Choroid plexus epithelial cell (primary cell): ENCODE measurements at places on chromosomes 4 and X.

- no peak for DNase-seq
Observed at GRCh38 chr4:10721616-10722015, 37.0 kb upstream of the CLNK start.

- no peak for DNase-seq
Observed at GRCh38 chr4:152117933-152118507, 357.2 kb upstream of the GATB start.

DNA sequence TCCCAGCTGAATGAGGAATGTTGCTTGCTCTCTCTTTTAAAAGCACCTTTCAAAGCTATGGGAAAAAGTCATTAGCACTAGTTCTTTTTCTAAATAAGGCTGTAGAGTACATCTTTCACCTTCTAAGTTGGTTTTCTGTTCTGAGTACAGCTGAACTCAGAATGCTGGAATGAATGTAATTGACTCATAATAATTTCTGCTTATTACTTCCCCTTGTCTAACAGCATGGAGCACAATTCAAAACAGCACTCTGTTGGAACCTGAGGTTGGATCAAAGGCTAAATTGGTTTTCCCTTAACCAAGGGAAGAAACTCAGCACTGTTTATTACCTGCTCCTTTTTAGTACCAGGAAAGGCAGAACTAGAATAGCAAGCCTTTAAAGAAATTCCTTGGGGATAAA is 33.5 kb upstream of the CYP2U1 start:
- DNase-seq = no peak

DNA sequence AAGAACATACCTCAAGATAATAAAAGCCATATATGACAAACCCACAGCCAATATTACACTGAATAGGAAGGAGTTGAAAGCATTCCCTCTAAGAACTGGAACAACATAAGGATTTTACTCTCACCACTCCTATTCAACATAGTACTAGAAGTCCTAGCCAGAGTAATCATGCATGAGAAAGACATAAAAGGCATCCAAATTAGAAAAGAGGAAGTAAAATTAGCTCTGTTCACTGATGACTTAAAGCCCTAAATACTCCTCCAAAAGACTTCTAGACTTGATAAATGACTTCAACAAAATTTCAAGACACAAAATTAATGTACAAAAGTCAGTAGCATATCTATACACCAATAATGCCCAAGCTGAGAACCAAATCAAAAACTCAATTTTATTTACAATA is 235.7 kb downstream of the NKX6-1 start:
- DNase-seq = no peak

DNA sequence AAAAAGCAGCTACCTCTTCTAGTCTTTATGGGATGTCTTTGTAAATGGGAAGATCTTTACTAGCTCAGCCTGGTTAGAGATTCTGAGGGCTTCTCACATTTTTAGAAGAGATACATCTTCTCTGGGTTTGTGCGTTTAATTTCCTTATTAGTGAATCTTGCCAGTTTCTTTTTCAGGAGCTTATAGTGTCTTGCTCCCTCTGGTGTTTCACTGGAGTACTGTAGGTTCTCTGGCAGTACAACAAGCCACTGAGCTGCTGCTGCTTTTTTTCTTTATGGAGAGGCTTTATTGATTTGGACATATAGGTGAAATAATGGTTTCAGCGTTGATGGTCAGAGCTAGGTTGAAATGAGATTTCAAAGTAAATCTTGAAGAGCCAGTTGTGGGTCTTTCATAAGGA is 82.9 kb downstream of the LAS1L start:
- peak; percentile 51 for DNase-seq

GRCh38 chr4:80259012-80259411 is 7.5 kb upstream of the FGF5 start:
- DNase-seq = no peak

DNA sequence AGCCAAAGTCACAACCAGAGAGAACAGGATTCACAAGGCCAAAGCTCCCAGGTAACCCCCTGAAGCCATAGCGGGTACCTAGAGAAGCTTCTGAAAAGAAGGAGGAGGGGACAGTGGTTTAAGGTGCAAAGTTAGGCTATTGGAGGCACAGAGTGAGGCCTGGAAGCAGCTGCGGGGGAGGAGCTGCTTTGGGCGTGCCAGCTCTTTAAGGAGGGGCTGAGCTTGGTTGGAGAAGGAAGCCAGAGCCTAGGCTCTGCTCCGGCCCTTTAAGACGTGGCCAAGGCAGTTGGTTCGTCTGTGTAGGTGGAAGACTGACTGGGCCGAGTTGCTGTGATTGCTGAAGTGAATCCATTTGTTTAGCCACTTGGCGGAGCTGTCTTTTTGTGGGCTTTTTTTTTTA is 1.5 kb downstream of the KLF8 start:
- DNase-seq = peak; percentile 3

GRCh38 chrX:2650865-2651264 is 40.2 kb upstream of the CD99 start:
- DNase-seq = peak; percentile 12

DNA sequence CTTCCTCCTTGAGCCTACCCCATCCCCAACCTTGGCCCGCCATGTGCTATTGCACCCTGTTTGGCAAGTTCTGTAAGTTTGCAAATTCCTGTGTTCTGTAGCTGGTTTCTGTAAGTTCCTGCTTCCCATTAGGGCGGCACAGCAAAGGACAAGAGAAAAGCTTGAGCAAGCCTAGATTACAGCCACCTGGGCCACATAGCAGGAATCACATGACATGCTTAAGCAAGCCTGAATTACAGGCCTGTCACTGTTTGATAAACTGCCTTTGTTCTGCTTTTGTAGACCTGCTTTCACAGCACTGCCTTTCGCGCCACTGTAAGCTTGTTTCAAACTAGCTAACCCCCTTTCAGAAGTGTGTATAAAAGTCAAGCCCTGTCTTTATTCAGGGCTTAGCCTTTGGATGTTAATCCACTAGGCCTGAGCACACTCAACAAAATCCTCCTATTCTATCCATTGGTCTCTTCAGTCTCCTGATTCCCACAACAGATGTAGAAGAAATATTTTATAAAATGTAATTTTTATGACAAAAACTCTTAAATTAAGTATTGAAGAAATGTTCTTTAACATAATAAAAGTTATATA is 906.8 kb upstream of the NDST4 start:
- no peak for DNase-seq

DNA sequence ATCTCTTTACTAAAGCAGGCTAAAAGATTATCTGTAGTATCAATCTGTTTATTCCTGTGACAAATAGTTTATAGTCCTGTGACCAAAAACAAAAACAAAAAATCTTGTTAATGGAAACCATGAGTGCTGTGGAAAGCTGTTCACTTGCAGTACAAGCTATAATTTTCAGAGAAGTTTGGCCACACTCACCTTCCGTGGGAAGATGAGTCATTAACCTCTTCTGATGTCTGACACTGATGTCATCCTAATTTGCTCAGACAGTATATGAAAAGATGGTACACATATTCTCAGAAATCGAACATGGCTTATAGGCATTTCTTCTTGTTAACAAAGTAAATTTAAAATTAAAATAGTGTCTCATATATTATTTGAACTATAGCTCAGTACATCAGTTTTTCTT is 19.9 kb upstream of the ENPP6 start:
- peak; percentile 11 for DNase-seq

DNA sequence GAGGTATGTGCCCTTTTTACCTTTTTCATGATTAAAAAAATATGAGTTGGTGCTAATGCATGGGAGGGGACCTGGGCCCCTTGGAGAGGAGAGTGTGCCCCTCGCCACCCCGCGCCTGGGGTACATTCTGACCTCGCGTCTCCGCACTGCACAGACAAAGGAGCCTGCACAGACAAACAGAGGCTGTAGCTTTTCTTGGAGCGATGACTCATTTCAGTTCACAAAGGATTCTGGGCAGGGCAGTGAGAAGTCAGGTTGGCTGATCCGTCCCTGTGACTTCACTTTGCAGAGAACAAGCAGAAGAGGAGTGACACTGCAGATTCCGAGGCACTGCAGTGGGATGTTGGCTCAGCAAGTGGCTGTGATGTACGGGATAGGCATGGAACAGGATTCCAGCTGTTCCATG is 82.9 kb downstream of the STOX2 start:
- DNase-seq = peak; percentile 84

DNA sequence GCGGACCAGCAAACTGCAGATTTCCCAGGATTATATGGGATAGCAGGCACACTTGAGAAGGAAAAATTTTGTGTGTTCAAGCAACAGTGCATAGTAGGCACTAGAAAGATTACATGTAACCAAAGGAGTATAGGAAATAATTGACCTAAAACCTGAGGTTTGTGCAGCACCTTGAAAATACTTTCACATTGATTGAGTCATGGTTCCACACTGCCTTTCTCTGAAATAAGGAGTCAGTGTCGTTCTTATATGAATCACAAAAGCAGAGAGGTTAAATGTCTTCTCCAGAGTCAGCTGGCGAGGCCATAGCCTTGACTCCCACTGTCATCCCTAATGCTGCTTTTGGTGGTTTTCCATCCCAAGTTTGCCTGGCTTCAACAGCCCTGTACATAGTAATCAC is 138.9 kb downstream of the SOWAHB start:
- no peak for DNase-seq

- no peak for DNase-seq
Observed at GRCh38 chr4:39544580-39545315, 17.5 kb upstream of the UGDH start.

DNA sequence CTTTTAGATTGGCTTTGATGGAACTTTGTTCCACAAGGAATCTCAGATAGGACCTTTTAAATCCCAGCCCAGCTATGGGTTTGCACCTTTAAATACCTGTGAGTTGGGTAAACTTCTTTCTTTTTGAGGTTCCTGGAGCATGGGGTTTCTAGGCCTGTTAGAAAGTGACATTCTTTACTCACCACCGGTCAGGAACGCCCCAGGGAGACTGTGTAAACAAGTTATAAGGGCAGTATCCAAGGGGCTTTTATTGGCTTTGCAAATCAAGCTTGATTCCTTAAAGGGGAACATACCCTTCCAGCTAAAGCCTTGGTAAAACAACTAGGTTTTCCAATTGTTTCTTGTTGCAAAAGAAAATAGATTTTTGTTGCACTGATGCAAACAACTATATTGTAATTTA is 93.4 kb downstream of the TENT5D start:
- no peak for DNase-seq

DNA sequence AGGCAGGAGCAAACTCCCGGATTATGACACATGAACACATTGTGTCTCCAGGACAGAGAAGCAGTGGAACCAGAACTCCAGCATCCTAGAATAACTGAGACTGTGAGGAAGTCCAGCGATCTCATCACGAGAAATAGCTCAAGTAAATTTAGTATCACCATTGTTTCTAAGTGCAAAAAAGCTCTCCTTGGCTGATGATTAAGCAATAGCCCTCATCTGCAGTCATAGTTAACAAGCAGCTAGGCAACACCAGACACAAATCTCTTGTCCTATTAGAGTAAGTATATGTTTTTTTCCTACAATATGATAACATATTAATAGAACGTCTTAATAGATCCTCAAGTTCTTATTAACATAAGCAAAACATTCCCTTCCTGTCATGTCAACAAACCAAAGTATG is 2.4 kb upstream of the CFAP299 start:
- peak; percentile 6 for DNase-seq

DNA sequence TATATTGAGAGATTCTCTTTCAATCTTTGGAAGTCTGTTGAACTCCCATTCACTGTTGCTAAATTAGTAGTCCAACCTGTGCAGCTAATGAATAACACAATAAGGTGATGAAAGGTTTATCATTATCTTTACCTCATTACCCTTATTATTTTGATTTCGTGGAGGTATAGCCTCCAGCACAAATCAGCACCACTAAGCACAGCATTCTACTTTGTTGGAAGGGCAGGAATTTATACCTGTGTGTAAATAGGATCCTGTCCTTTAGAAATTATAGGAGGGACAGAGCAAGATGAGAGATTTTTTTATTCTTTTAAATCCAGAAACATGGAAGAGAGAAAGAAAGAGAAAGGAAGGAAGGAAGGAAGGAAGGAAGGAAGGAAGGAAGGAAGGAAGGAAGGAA is 454.1 kb downstream of the PDGFC start:
- no peak for DNase-seq

GRCh38 chr4:163702736-163703135 is 208.2 kb downstream of the TMA16 start:
- DNase-seq = peak; percentile 23

DNA sequence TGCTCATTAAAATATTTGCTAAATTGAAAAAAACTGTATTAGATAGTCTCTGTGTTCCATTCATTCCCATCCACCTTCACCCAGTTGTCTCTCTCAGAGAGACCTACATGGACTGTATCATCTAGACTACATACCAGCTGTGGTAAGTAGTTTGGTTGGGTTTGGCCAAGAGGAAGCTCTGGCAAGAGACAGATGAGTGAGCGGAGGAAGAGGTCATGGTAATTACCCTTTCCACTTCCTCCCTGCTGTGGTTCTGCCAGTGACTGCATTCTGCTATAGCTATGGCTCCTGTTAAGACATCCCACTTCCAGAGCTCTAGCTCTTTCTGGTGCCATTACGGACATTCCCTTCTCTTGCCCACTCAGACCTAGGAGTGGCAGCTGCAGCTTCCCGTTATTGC is 239.0 kb upstream of the MID1 start:
- DNase-seq = no peak

DNA sequence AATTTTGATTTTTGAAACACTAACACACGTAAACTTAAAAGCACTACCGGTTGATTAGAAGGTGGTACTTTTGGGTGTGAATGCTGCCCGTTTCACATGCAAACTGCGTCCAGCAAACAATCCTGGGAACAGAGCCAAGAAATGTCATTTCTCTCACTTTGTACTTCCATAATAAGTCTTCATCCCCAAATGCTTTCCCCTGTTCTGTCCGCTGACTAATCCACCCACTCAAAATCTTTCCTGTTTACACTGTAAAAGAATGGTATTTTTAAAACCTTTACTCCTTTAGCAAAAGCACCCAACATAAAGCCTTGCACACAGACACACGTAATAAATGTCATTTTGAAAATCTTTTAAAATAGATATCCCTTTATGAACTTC is 39.1 kb upstream of the PDLIM5 start:
- DNase-seq = peak; percentile 80

GRCh38 chr4:18844726-18845125 is 823.2 kb upstream of the LCORL start:
- peak; percentile 24 for DNase-seq

- peak; percentile 92 for DNase-seq
Observed at GRCh38 chr4:168923526-168924194, 86.4 kb downstream of the CBR4 start.

DNA sequence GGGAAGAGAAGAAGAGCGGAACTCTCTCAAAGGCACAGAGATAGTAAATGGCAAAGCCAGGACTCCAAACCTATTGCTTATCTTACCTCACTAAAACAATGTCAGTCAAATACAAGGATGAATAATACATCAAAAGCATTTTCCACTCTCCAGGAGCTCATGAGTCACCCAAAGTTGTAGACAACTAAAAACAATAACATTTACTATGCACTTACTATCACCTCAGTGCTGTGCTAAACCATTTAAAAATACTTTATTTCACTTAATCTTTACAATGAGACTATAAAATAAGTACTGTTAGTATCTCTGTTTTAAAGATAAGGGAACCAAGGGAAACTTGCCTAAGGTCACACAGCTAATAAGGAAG is 163.2 kb upstream of the SPANXC start:
- DNase-seq = peak; percentile 46

- no peak for DNase-seq
Observed at GRCh38 chr4:146032234-146032860, 93.7 kb upstream of the ZNF827 start.
